ENCODE measurements at places on chromosomes 1 and 21.

GRCh38 chr1:206935491-206936067, 10.7 kb downstream of the PIGR start:
- DNase-seq, result no peak

DNA sequence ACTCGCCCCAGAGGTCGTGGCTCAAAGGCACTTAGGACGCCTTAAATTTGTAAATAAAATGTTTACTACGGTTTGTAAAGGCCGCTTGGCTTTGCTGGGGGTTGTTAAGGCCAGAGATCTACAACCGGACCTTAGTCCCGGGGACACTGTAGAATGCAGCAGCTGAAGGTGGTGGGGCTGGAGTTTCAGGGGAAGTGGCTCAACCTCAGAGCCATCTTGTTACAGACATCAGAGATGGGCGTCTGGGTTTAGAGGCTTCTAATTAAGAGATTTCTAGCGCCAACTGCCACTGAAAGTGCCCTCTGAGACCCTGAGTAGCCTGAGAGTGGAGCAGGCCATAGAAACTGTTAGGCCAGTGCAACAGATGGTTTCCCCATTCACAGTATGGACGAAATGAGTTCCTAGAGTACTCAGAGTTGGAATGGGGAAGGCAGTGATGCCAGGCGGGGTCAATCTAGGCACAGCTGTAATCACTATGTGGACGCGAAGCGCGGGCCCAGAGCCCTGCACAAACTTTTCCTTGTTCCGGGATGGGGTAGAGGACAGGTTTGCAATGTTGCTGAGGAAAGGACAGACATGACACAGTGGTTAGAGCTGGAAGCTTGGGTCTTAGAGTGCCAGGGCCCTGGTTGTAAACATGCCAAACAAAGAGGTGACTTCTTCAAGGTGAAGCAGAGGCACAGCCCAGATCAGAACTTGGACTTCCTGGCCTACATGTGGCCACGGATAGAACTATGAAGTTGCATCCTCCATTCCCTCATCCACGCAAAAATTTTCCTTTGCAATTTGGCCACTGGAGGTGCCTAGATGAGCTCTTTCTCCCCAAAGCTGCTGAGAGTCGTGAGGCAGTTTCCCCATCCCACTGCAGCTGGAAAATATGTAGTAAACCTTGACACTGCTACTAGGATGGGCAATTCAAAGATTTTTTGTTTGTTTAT, 6.0 kb downstream of the HLX start:
- no peak for DNase-seq

GRCh38 chr1:243495442-243496186, 239.8 kb downstream of the SDCCAG8 start:
- DNase-seq, result no peak

- DNase-seq, result no peak
Observed at GRCh38 chr1:84353695-84354094, 44.6 kb upstream of the DNASE2B start.

DNA sequence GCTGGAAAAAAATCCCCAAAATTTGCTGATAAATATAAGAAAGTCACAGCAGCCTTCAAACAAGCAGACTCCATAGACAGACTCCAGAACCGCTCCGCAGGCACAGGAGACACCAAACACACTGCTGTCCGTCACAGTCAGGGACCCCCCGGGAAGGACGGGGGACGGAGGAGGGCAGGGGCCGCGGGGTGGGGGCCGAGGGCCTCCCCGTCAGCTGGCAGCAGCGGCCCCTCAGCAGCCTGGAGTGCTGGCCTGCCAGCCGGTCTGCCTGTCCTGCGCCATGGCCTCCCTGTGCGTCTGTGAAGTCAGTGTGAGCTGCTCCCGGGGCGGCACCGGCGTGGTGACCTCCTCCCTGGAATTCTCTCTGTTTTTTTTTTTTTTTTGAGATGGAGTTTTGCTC, 10.1 kb upstream of the C1orf159 start:
- DNase-seq, result no peak

DNA sequence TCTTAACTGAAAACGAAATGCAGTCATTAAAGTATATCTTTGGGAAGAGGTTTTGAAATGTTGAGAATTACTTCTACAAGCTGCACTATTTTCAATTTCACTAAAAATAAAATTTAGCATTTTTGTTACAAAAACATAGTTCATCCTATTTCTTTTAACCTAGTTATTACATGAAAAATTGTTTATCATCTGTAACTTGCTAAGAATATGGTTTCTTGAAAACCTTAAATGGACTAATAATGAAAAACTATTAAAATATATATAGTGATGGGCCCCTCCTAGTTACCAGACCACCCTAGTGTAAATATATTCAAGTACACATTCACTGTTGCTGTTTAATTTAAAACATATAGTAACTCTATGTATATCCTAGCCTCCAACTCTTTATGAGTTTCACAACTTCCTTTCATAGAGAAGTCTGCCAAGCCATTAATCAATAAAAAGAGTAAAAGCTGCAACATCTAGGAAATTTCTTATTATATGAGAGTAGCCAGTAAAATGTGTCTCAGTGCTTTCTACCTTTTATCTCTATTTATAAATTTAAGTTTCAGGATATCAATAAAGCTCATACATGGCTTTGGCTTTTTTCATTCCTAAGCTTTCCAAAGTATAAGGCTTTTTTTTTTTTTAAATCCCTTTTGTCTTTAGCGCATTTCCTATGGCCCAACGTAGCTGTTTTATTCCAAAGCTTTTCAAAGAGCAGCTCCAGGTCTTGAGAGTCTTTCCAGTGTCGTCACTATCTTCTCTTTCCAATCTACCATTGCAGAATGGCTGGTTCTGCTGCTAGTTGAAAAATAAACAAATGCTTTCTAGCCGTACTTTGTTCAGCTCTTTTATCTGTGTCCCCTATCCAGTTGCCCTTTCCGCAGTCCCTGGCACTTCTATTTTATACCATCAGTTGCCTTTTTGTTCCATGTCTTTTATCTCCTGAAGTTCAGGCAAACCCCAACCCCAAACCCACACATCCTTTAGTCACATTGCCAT, 6.5 kb downstream of the IRF2BP2 start:
- peak; percentile 83 for DNase-seq

- no peak for DNase-seq
Observed at GRCh38 chr1:203663821-203664220, 37.2 kb downstream of the ATP2B4 start.

DNA sequence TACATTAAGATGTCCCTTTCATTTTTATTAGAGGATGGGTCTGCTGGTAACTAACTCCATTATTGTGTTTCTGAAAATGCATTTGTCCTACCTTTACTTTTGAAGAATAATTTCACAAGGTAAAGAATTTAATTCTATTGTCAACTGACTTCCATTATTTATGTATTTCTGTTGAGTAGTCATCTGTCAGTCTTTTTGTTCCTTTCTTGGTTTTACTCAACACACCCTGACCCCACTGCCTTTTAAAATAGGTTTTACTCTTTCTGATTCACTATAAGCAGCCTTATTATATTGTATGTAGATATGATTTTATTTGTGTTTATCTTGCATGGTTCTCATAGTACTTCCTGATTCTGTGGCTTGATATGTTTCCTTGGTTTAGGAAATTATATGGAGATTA, 237.5 kb downstream of the TGFB2 start:
- DNase-seq, result no peak

- no peak for DNase-seq
Observed at GRCh38 chr1:98496256-98496995, 165.1 kb upstream of the SNX7 start.

- DNase-seq, result no peak
Observed at GRCh38 chr1:6298530-6298929, 37.6 kb upstream of the GPR153 start.

DNA sequence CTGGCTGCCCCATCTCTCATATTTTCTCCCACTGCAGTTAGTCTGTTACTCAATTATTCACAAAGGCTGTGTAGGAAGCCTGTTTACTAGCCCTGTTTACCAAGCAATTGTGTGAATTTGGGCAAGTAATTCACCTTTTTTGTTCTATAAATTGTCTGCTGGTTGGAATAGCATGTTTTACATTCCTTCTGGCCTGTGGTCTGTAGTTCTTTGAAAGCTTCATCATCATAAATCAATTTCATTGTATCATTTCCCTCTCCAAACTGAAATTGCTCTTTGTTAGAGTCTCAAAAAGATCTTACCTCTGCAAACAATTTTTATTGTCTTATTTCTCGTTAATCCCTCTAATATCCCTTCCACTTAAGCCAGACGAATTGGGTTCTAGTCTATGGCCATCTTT, 1059.5 kb upstream of the ADGRL4 start:
- peak; percentile 34 for DNase-seq

DNA sequence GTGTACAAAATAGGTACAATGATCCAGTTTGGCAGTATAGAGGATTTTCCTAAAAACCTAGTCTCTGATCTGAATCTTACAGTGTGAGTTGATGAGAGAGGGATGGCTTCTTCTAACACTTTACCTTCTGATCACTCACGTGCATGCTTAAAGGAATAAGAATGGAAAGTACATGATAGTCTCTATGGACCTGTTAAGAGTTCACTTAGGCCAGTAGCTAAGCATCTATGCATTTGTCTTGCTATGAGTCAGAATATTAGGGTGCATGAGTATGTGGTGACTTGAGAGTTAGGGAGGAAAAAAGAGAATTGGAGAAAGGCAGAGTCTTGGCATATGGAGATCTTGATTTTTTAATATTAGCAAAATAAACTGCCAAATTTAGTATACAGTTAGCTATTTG, 206.3 kb downstream of the COL11A1 start:
- DNase-seq, result no peak

DNA sequence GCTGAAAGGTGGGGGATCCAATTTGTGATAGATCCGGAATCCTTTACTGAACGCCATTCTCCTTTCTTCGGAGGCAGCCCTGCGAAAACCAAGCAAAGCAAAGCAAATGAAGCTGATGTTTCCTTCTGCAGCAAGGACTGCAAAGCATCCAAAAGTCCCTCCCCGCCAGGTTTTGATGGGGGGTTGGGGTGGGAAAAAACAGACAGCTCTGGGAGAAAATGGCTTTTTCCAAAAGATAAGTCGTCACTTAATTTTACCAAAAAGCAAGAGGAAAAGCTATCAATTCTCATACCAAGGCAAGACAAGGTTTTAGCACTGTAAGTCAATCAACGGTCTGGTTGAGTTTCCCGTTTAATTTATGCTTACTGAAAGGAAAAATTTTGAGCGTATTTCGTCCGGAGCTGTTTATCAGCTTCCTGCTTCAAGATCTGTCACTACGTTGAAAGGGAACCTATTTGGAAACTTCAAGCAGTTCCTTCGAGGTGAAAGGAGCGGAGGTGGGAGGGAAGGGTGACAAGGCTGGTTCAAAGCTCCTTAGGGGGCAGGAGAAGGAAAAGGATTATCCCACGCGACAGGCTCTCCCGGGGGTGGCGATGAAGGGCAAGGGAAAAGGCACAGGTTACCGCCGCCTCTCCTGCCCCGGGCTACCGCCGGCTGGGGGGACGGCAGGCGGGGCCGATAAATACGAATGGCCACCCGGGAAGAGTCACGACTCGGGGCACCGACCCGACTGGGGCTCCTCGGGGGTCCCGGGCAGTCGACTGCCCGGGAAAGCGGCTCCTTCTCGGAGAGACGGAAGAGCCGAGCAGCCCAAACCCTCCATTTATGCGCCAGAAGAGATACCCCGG, 750 bp downstream of the SYNJ1 start:
- no peak for DNase-seq

DNA sequence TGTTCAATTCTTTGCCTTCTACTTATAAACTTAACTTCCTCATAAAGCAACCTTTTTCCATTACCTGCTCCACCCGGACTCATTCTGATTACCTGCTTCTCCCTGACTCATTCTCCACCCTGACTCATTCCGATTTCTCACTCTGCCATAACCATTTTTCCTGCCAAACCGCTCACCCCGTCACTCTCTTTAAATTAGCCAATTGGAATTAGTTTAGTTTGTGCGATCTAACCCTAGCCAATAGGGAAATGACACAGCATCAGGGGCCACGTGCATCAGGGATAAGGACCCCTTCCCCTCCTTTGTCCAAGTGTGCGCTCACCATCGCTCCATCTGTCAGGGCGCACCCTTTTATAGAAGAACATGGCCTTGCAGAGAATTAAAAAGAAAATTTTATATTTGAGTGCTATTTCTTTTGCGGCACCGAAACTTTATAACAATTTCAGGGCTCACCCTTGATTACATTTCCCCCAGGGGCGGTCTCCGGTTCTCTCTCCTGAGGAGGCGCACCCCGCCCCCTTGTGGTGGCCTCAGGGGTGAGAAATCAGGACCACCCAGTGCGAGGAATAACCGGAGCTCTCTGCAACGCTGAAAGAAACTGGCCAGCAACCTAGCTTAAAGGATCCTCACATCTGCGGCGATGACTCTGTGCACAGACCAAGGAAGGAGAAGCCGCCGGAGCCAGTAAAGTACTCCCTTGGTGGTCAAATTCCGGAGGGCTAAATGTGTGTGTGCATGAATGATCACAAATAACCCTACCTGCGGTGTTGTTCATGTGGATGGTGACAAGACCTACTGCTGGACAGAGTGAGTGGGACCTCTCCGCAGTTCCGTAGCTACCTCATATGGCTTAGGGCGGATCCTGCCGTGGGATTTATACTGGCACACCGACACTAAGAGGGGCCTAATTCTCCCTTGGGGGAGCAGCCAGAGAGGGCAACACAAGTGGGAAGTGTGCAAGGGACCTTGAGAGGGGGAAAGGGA, 30.3 kb upstream of the CBR3 start:
- DNase-seq, result no peak

DNA sequence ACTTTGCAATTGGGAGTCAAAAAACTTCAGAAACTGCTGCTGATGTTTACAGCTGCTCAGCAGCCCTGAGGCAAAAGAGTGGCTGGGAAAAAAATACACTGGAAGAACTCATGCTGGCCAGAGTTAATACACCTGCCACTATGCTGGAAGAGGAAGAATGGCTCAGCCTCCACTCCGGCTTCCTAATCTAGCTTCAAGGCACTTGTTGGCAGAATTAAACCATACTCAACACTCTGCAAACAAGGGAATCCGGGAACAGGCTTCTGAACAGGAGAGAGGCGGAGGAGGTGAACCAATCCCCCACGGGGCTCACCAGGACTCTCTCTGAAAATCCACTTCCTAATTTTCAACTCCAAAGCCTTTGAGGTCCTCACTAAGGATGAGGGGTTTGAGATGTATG, 120.1 kb downstream of the CCDC185 start:
- no peak for DNase-seq

GRCh38 chr1:15287035-15287979, 40.3 kb downstream of the FHAD1 start:
- no peak for DNase-seq

- DNase-seq, result no peak
Observed at GRCh38 chr1:57968321-57968720, 544.5 kb upstream of the DAB1 start.

DNA sequence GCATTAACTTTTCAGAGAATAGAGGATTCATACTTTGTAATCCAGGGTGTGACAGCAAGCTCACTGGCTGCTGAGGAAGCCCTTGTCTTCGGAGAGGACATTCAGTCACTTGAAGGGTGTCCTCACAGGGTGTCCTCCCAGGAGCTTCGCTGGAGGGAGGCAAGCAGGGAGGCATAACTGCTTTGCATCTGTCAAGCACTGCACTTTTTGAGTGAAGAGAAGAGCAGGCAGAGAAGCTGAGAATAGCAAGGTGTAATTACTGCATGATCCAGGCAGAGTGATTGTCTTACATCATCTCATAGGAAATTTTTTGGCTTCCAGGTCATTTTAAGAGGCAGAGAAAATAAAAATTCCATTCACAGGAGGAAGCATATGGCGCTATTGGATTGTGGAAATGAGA, 232.5 kb upstream of the ZP4 start:
- no peak for DNase-seq
